ENCODE measurements at places on chromosomes 2 and 18.

GRCh38 chr2:131104487-131105155 is 515 bp upstream of the PLEKHB2 start:
- DNase-seq = peak; percentile 76

- DNase-seq = peak; percentile 65
Measured at GRCh38 chr2:120231974-120232635, 8.9 kb upstream of the TMEM185B start.

DNA sequence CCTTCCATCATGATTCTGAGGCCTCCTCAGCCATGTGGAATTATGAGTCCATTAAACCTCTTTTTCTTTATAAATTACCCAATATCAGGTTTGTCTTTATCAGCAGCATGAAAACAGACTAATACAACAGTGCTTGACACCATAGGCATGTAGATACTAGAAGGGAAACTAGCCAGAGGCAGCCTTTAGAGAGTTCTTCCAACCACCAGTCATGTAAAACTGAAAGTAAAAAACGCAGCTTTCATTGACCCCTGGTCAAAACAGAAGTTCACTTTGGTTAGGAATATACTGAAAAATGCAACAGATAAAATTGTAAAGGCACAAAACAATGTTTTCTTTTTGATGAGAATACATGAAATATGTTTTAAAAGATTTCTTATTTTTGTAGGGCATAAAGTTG is 122.8 kb upstream of the L3MBTL4 start:
- DNase-seq = no peak

- peak; percentile 1 for DNase-seq
Measured at GRCh38 chr2:173400760-173401159, 46.1 kb downstream of the CDCA7 start.

- no peak for DNase-seq
Measured at GRCh38 chr2:48906633-48907032, 151.1 kb upstream of the LHCGR start.

DNA sequence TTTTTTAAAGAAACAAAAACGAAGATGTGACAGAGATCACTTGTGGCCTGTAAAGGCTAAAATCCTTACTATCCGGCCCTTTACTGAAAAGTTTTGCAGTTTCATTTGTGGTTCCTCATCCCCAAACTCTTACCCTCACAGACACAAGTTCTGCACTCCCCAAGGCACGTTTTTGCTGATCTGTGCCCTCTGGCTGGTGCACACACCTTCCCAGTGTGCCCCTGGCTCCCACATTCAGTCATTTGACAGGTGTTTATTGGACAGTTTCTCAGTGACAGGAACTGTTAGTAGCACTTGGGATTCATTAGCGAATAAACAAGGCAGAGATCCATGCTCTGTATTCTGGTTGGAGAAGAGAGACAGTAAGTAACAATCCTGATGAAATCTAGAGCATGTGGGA is 22.8 kb downstream of the ZAP70 start:
- no peak for DNase-seq

DNA sequence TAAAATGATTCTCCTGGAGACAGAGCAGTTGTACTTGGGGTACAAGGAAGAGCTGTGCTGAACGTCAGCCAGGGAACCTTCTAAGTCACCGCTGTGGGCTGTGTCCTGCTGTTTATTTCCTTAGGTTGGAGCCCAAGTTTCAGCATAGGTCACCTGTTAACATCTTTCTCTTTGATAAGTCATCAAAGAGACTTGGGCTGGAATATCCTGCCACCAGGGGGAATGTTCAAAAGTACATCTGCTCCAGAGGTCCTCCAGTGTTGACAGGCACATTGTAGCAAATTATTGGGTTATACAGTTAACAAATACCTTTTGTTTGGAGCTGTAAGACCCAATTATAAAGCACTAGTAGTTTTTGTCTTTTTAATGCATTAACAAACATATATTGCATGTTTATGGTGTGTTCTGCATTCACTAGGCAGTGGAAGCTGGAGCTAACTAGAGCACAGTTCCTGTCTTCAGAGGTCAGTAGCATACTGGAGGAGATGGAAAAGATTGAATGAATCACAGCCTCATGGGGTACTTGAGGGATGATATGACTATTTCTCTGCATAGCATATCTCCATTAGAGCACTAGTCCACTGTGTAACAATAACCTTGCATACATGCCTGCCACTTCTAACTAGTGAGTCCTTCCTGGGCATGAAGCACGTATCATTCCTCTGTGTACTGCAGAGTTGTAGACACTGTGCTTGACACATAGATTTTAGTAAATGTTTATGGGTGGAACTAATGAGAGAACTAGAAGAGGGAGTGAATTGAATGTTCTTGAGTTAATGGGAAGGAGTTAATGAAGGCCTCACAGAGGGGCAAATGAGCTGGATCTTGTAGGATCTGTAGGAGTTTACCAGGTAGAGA is 182.1 kb downstream of the AGAP1 start:
- DNase-seq = no peak

- no peak for DNase-seq
Measured at GRCh38 chr2:43643680-43644079, 6.6 kb downstream of the PLEKHH2 start.

DNA sequence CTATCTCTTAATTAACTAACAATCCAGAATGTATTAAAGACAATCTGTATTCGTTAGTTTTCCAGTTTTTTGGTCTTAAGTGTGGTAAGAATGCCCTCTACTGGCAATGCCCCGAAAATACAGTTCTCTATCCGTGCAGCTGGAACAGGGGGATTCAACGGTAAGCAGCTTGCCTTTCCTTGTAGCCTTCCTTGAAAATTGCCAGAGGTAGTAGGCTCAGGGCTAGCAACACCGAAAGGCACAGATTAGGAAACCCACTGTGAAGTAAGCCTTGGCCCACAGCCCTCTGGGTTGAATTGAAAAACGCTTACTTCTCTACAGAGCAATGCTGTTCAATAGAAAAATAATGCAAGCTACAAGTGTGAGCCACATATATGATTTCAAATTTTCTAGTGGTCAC is 17.1 kb upstream of the VPS4B start:
- DNase-seq = peak; percentile 31

- DNase-seq = no peak
Measured at GRCh38 chr2:158637357-158637756, 157.8 kb upstream of the DAPL1 start.

DNA sequence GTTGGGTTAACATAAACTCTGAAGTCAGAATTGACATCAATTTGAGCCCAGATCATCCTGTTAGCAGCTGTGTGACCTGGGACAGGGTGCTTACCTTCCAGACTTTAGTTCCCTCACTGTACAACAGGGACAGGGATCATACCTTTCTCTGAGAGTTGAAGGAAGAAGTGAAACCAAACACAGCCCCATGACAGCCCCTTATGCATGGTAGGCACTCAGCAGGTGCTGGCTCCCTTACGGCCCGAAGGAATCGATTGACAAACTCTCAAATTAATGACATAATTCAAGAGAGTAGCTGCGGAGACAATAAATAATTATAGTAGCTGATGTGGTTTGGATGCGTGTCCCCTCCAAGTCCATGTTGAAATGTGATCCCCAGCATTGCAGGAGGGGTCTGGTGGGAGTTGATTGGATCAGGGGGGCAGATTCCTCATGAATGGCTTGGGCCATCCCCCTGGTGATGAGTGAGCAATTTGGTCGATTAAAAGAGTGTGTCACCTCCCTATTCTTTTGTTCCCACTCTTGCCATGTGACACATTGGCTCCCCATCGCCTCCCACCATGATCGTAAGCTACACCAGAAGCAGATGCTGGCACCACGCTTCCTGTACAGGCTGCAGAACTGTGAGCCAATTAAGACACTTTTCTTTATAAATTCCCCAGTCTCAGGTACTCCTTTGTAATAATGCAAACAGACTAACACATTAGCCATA is 72.4 kb downstream of the ODC1 start:
- no peak for DNase-seq

Measured in inflammatory macrophage treated with lipopolysaccharide for 1 hour (primary cell).